ENCODE measurements at places on chromosomes 13 and 19.

DNA sequence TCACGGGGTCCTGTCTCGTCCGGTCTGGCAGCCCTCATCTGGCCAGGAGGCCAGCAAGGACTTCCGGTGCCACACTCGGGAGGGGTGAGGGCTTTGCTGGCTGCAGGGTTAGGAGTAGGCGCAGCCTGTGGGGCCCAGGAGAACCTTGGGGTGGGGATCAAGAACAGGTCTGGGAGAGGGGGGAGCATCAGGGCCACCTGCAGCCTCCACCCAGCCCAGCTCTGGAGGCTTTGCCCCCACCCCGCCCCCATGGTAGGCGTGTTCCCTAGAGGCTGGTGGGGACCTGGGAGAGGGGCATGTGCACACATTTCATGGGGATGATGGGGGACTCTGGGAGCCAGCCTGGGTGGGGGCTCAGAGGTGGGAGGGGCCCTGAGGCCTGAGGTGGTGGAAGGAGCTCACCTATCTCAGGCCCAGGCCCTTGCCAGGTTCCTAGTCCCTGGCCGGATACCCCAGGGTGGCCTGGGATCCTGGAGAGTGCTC, 23.3 kb downstream of the WTIP start:
- DNase-seq = no peak

GRCh38 chr13:77360032-77360685, 33.3 kb upstream of the MYCBP2 start:
- DNase-seq = no peak

GRCh38 chr19:33878030-33878544, 81.4 kb downstream of the KCTD15 start:
- DNase-seq = peak; percentile 44

DNA sequence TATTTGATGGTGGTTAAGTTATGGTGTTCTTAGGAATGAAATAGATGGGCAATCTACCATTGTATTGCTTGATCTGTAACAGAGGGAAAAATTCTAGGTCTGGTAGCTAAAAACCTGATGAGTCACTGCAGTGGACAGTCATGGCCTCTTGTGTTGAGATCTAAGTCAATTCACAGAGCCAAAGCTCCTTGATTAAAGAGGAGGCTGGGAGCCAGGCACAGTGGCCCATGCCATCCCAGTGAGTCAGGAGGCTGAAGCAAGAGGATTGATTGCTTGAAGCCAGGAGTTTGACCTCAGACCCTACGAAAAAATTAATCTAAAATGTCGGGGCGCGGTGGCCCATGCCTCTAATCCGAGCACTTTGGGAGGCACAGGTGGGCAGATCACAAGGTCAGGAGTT, 67.1 kb upstream of the KPNA3 start:
- DNase-seq = no peak

DNA sequence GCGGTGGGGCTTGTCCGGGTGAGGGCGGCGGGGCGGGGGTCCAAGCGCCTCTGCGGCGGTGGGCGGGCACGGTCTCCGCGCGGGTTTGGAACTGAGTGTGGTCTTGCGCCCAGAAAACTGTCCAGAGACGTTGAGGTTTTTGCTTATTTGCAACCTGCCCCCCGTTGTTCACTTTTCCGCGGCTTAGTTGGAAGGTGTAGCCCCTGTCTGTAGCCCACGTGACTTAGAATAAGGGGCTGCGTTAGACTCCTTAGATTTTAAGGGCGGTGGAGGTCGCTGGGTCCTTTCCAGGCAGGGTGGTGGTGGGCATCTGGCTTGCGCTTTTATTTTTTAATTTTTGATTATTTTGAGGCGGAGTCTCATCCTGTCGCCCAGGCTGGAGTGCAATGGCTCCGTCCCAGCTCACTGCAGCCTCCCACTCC, 748 bp downstream of the RPS15 start:
- peak; percentile 37 for DNase-seq

- DNase-seq = no peak
These were observed 16.1 kb downstream of the ZFR2 start for GRCh38 chr19:3852614-3853254.

GRCh38 chr13:59447846-59448620, 715.7 kb downstream of the DIAPH3 start:
- DNase-seq = no peak

GRCh38 chr19:6489278-6490061, 7.9 kb upstream of the DENND1C start:
- DNase-seq = no peak

- DNase-seq = no peak
These were observed 9.4 kb upstream of the PAN3 start for GRCh38 chr13:28128926-28129325.
